Epithelial cell of proximal tubule (primary cell): ENCODE measurements at places on chromosomes 2 and 18.
A peak's percentile ranks its signal among the peaks of the same experiment; 100 is the strongest.

GRCh38 chr18:73563345-73563744 is 584.3 kb downstream of the FBXO15 start:
- DNase-seq, result no peak

- peak; percentile 13 for DNase-seq
These were observed 19.1 kb upstream of the ARHGAP25 start for GRCh38 chr2:68715353-68716041.

DNA sequence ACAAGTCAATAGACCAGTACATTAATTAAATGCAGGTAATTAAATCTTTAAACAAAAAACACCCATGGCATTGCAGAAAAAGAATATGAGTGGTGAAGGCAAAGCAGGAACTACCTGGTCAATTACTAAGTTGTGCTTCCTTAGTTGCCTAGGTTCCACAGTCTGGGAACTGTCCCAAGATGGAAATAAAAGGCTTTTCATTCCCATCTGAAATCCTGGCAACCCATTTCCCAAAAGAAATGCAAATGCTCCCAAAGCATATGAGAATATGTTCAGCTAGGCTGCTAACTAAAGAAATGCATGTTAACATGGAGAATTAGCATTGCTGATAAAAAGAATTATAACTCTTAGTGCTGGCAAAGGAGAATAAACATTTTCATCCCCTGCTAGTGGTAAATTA is 177.8 kb downstream of the TMEM163 start:
- DNase-seq, result no peak

DNA sequence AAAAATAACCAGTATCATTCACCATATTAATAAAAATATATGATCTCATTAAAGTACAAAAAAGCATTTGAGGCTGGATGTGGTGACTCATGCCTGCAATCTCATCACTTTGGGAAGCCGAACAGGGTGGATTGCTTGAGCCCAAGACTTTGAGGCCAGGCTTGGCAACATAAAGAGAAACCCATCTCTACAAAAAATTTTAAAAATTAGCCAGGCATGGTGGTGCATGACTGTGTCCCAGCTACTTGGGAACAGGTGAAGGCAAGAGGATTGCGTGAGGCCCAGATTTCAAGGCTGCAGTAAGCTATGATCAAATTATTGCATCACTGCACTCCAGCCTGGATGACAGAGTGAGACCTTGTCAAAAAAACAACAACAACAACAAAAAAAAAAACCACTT is 75.9 kb downstream of the RAD51AP2 start:
- DNase-seq, result no peak

DNA sequence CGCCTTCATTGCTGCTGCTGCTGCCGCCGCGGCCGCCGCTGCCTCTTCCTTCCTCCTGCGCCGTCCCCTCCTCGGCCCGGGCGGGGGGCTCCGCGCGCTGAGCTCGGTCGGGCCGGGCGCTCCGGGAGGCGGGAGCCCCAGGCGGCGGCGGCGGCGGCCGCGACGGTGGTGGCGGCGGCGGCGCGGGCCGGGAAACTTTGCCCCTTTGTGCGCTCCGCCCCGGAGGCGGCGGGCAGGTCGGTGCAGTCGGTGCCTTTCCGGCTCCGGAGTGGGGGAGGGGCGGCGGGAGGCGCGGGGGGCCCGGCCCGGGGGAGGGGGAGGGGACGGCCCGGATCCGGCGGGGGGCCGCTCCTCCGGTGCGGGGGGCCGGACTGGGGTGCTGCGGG is 205 bp downstream of the TET3 start:
- DNase-seq, result no peak

- no peak for DNase-seq
These were observed 33.5 kb downstream of the GRHL1 start for GRCh38 chr2:9984871-9985480.

GRCh38 chr18:27413495-27414401 is 228.6 kb upstream of the CHST9 start:
- peak; percentile 97 for DNase-seq

DNA sequence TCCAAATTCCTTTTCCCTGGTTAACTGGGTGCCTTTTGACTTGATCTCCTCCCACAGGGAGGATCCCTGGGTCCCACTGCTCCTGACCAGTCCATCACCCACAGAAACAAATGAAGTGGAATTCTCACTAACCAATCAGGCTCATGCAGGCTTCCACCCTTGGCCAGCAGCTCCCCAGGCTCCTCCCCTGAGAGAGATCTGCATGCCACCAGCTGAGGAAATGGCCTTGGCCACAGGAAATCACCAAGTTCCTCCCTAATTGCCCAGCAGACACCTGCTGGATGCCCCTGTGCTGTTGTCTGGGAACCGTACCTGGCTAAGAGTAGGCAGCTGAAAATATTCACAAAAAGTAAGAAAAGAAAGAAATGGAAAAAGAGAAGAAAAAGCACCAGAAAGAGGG is 207.4 kb downstream of the NCK2 start:
- no peak for DNase-seq

DNA sequence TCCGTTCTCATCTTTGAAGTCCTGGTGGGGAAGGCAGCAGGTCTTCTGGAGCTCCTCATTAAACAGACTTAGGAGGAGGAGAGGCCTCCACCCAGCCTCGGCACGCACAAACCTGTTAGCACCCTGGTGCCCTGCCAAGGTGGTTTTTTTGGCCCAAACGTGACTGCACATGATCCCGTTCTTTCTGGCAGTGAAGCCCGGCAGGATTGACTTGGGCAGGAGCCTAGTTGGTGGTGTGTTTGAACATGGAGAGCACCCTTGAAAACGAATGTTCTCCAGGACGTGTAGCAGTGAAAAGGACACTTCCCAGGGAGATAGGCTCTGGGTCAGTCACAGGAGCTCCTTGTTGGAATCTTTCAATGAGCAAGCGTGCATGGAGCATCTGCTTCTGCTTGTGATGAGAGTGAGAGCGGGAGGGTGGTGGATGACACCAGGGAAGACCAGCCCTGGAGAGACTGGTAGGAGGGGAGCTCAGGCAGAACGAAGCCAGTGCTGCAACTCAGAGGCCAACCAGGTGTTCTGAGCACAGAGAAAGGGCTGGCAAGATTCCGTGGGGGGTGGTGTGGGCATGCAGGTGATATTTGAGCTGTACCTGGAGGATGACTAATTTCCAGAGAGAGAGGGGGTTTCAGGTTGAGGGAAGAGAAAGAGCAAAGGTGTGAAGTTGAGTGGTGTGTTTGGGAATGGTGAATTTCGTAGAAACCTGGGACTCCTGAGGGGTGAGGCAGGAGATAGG is 73.8 kb downstream of the TANC1 start:
- no peak for DNase-seq

- DNase-seq, result no peak
These were observed at the start of gene ITGA6 for GRCh38 chr2:172427256-172427989. TSS of gene ITGA6 (plus strand) at chr2:172427586.

GRCh38 chr2:122261911-122262310 is 506.5 kb downstream of the TSN start:
- no peak for DNase-seq

- DNase-seq, result no peak
These were observed 263.2 kb downstream of the TGIF1 start for GRCh38 chr18:3713166-3713565.

- no peak for DNase-seq
These were observed 100.1 kb downstream of the GALNT13 start for GRCh38 chr2:153971855-153972254.

GRCh38 chr18:76993573-76993972 is 139.0 kb downstream of the MBP start:
- no peak for DNase-seq

DNA sequence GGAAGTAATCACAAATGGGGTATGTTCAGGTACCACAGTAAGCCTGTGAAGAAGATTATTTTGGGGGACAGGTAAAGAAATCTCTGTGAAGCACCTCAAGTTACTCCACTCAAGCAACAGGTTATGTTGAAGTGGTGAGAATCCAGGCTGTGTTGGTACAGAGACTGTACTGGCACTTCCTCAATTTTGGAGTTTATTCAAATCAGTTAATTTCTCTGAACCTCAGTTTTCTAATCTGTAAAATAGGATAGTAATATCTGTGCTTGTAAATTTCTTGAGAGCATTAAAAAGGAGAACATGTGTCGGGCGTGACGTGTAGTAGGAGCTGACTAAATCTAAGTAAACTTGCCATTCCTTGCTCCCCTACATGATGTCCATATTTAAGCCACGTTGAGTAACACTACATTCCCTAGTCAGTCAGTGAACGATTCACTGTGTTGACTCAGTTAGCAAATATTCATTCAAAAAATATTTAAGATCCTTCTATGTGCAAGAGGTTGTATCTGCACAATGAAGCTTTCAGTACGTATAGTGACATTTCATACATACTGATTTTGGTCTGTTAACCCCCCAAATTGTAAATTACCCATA is 504.2 kb downstream of the ZEB2 start:
- no peak for DNase-seq

- no peak for DNase-seq
These were observed 93.4 kb upstream of the ZBTB14 start for GRCh38 chr18:5388896-5389295.

GRCh38 chr2:176079831-176080539 is 3.8 kb downstream of the EVX2 start:
- no peak for DNase-seq

DNA sequence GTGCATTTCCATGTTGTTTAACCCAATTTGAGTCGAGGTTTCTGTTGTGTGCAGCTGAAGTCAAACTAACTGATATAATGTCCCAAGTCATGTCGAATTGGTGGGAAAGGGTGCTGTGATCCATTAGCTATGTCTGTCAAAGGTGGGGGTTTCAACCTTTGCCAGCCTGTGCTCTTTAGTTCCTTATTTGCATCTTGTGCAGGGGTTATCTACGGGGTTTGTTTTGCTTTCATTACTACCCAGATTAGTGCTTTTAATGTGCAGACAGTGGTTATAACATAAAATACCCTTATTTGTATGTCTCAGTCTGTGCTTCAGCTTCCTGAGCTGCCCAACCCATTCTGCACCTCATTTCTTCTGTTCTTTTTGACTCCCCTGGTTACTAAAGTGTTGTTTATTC is 271.9 kb upstream of the CXCR4 start:
- DNase-seq, result no peak

- DNase-seq, result no peak
These were observed 16.6 kb downstream of the CFLAR start for GRCh38 chr2:201132518-201132917.

DNA sequence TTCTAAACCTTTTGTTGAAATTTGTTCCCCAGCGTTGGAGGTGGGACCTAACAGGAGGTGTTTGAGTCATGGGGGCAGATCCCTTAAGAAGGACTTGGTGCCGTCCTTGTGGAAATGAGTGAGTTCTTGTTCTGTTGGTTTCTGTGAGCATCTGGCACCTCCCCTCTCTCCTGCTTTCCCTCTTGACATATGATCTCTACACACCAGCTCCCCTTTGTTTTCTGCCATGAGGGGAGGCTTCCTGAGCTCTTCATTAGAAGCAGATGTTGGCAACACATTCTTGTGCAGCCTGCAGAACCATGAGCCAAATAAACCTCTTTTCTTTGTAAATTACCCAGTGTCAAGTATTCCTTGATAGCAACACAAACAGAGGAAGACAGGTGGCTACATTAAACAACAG is 23.8 kb downstream of the NABP1 start:
- no peak for DNase-seq

- no peak for DNase-seq
These were observed 45.2 kb downstream of the ITGA6 start for GRCh38 chr2:172472446-172473033.

- no peak for DNase-seq
These were observed 89.4 kb downstream of the DOK6 start for GRCh38 chr18:69490072-69490471.

DNA sequence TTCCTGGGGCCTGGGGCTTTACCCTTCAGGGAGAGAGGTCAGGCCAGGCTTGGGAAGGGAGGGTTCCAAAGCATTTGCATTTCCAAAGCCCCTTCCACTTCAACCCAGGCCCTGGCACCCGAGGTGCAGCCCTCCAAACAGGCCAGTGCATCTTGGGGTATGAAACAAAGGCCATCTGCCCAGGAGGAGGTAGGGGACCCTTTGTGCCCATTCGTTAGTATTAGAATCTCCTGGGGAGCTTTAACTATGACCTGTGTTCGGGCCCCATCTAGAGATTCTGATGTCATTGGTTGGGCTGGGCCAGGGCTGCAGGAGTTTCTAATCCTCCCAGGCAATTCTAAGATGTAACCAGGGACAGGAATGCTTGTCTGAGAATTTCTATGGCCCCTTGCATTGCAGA is 73.6 kb downstream of the CIB4 start:
- no peak for DNase-seq

- DNase-seq, result no peak
These were observed at the start of gene GULP1 for GRCh38 chr2:188291617-188292347. TSS of gene GULP1 (plus strand) at chr2:188291874. CDS start at chr2:188477703, 185,829 bp downstream.

DNA sequence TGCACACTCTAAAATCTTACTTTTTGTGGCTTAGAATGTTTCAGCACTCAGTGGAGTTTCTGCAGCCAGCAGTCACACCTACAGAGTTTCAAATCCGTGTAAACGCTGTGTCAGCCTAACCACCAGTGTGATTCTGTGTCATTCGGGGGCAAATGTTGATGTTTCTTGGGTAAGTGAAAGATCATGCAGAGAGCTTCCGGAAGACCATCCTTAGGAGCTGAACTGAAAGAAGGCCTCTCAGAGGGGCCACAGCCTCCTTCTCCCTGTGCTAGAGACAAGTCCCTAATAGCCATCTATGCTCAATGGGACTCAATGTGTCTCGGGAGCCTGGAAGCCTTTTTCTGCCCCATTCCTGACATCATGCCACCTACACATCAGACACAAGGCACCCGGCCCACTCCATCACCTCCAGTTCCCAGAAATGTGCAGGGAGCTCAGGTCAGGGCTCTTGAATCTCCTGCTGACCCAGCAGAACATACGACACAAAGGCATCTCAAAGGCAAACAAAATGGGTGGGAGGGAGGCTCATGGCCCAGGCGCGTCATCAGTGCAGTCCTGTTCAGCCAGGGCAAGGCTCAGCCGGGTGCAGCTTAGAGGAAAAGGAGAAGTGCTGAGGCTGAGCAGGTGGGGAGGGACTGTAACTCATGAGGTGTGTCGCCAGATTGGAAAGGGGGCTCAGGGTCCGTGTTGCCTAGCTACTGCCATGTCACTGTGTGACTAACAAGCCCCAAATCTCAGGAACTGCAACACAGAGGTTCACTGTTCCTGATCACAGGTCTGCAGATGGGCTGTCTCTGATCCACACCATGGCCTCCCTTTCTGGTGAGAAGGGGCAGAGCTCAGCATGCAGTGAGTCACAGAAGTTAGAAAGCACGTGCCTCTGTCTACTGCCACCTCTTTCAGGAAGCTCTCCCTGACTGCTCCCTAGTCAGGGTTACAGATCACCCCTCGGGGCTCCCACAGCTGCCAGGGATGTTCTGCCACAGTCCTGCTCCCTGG is 82.0 kb downstream of the SMAD7 start:
- no peak for DNase-seq

DNA sequence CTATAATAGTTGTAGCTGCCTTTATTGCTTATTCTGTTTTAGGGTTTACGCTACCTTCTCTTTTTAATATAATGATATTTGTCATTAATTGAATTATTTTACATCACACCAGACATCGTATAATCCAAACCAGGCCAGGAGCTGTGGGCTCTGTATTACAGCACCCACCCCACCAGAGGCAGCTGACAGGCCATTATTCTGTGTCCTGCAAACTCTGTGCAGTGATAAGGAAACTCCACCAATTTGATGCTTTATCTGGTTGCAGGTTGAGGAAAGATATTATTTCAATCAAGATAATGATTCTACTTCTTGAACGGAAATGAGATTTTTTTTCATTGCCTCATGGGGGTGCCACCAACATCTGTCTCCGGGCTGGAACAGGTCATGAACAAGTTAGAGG is 227.3 kb downstream of the ZBTB7C start:
- no peak for DNase-seq

- DNase-seq, result peak; percentile 20
These were observed 510.3 kb downstream of the PLCL1 start for GRCh38 chr2:198314559-198315153.
